ENCODE measurements at places on chromosomes 1 and 21. TPM values are rescaled to one million over a fixed set of nuclear protein-coding genes. Genes with fewer than 3 reads are reported as not detected.

The KANK4 gene
- total RNA-seq = not detected

The WDR47 gene
- 23.1 TPM for total RNA-seq

The SELENOF gene
- 190 TPM for total RNA-seq

The TNNI3K gene
- under 0.01 TPM for total RNA-seq

The TFF2 gene
- not detected for total RNA-seq

The APOBEC4 gene
- total RNA-seq = not detected

The LCE1A gene
- total RNA-seq = not detected

The LCE3E gene
- total RNA-seq = not detected

The KRTAP11-1 gene
- not detected for total RNA-seq

Measured in melanocyte of skin (primary cell).